ENCODE measurements at places on chromosomes 13 and 19. TPM values are rescaled to one million over a fixed set of nuclear protein-coding genes. Genes with fewer than 3 reads are reported as not detected.

Gene STOML3
- not detected for total RNA-seq

Gene URAD
- not detected for total RNA-seq

Gene NCAN
- total RNA-seq, result under 0.01 TPM

Gene GDF15
- total RNA-seq, result 41.9 TPM

Gene ZNF444
- 11.5 TPM for total RNA-seq

Gene SCN1B
- 15.6 TPM for total RNA-seq

Gene CLEC17A
- total RNA-seq, result 0.09 TPM

Gene KLK1
- total RNA-seq, result not detected

Gene DIRAS1
- 7.2 TPM for total RNA-seq

Gene CGB7
- 0.17 TPM for total RNA-seq

Gene NLRP4
- total RNA-seq, result not detected

Gene ZNF135
- 6.1 TPM for total RNA-seq

Gene ERICH6B
- total RNA-seq, result not detected

Gene LRRC63
- under 0.01 TPM for total RNA-seq

Gene ANKRD24
- 4.4 TPM for total RNA-seq

Gene ZNF729
- total RNA-seq, result not detected

Gene BORA
- 2.2 TPM for total RNA-seq

Gene SIGLEC8
- not detected for total RNA-seq

Gene ZNF709
- 3.2 TPM for total RNA-seq

Gene IRGC
- not detected for total RNA-seq

All from bronchial smooth muscle cell (primary cell).